ENCODE measurements at places on chromosomes 2 and 18.

DNA sequence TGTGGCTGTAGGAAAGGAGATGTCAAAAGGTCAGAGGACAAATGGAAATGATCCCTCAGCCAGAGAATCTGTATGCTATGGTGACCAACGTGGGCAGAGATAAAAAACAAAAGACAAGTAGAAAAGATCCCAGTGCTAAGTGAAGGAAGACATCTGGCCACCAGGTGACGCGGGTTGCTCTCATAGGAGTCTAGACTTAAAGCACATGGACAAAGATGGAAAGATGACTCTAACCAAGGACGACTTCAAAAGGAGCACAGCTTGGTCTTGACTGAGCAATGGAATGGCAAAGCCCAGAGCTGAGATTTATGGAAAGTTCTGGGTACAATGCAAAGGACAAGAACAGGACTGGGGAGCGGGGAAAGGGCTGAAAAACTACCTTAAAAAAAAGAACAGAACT lies 96.8 kb downstream of the CLIP4 start:
- no peak for DNase-seq

- DNase-seq = no peak
Observed at GRCh38 chr2:72923833-72924352, 6.6 kb downstream of the EMX1 start.

DNA sequence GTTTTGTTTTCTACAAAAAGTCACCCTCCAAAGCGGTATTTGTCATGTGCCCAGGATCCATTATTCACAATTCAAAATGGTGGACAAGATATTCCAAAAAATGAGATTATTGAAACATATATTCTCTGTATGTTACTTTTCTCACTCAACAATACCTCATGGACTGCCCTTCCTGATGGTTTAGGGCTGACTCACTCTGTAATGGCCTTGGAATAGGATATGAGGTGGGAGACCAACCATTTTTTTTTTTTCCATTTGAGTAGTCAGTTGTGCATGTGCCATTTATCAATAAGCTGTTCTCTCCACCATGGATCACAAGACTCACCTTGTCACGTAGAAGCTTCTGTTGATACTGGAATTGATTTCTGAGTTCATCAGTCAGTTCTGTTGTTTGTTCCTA lies 64.5 kb downstream of the LYPD6 start:
- no peak for DNase-seq

GRCh38 chr2:157193461-157193860 lies 64.0 kb upstream of the GALNT5 start:
- no peak for DNase-seq

DNA sequence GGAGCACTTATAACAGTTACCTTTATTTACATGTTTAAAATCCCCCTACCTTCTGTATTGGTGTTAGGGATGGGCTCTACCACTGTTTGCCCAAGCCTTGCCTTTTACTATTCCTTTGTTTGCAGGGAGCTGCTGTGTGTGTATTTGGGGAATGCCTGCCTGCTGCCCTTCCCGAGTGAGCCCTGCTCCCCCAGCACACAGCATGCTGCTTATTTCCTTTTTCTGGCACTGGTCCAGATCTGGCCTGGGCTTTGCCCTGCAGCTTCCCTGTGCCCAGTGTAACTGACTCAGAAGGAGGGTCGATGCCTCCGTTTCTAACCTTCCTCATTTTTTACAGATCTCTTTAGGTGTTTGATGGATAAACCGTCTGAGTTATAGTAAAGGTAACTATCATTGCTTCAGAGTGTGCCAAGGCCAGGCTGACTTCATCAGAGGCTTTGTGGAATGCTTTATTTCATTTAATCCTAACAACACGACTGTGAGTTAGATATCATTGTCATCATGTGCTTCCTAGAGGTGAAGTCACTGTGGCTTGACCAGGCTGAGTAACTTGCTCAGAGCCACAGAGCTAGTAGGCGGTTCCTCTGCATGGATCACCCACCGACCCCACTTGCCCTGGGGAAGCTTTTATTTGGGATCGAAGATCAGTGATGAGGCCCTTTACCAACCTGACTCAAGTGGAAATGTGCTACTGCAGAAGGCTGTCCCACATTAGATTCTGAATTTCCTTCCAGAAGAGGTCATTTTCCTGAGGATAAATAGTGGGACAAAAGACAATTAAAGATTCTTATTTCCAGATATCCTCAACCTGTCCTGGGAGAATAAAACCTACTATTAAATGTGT lies 238.8 kb downstream of the ZNF407 start:
- no peak for DNase-seq

- no peak for DNase-seq
Observed at GRCh38 chr2:235945608-235946140, 222.5 kb downstream of the GBX2 start.

DNA sequence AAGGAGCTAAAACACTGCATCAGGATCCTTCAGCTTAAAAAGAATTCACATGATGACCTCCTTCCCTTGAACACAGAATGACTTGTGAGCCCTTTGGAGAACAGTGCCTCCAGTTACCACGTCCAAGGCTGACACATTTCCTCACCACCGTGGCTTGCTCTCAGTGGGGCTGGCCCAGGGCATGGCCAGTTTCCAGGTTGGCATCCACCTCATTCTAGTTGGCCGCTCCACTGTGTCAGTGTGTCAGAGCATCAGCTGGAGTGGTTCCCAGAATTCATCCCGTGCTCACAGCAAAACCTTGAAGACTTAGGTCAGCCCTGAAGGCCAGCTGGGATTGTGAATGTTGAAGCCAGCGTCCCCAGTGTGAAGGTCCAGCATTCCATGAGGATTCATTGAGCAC lies 158.5 kb downstream of the INSIG2 start:
- DNase-seq = peak; percentile 89

- no peak for DNase-seq
Observed at GRCh38 chr2:26169681-26170414, 3.0 kb upstream of the GAREM2 start.

DNA sequence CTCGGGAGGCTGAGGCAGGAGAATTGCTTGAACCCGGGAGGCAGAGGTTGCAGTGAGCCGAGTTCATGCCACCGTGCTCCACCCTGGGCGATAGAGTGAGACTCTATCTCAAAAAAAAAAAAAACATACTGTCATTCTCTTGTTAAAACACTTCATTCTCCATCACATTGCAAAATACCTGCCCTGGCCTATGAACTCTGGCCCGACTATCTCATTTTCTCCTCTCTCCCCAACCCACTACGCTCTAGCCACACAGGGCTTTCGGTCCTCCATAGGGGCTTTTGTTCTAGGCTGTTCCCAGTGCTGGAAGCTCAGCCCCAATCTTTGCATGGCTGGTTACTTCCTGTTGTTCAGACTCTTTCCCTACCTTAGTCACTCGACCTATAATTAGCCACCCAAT lies 10.3 kb downstream of the CEP76 start:
- DNase-seq = no peak

GRCh38 chr18:47191961-47192360 lies 15.8 kb upstream of the IER3IP1 start:
- no peak for DNase-seq

- no peak for DNase-seq
Observed at GRCh38 chr2:128781585-128782385, 463.1 kb upstream of the HS6ST1 start.

DNA sequence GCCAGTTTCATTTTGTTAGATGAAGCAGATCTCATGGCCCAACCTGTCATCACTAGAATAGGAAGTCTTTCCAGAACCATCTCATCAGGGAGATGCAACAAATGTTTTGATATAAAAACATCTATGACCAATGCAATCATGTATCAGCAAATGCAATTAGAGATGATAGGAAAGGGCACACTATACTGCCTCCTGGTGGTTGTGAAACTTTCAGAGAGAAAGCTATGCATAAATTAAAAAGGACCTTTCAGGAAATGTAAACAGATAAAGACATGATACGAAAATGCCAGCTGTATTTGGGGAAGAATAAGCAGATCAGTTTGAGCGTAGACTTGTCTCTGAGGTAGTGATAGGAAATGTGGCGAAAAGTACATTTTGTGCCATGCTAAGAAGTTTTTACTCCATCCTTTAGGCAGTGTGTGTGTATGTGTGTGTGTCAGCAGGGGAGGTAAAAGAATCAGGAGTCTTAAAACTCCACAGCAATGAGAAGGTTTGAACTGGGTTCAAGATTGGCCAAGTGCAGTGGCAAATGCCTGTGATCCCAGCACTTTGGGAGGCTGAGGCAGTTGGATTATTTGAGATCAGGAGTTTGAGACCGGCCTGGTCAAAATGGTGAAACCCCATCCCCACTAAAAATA lies 479.3 kb downstream of the CPS1 start:
- DNase-seq = no peak

DNA sequence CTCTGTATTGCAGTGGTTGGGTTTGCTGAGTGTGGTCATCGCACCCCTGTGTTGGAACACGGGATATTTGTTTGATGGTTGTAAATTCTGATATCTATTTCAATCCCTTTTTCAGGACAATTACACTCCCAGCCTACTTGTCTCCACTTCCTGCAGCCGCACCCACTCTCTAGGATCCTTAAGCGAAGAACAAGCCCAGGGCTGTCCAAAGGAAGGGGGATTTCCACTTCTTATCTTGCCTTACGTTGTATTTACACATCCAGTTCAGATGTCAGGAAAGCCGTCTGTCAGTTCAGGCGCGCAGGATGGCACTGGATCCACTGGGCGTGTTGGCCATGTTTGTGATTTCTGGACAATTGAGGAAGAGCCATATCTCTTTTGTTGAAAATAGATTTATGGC lies 834.5 kb upstream of the SALL3 start:
- no peak for DNase-seq

DNA sequence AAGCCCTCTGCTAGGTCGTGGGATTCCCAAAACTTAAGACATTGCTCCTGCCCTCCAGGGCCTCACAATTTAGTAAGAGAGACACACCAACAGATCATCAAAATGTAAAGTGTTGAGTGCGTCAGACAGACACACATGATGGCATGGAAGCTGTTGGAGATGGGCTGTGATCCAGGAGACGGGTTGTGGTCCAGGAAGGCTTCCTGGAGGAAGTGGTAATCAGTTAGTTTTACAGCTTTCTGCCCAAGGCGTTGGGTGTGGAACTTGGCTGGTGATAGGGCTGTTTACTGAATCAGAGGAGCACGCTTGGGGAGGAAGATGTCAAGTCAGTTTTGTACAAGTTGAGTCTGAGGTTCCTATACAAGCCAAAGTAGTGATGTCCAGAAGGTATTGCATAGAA lies 24.0 kb upstream of the GLI2 start:
- DNase-seq = no peak

DNA sequence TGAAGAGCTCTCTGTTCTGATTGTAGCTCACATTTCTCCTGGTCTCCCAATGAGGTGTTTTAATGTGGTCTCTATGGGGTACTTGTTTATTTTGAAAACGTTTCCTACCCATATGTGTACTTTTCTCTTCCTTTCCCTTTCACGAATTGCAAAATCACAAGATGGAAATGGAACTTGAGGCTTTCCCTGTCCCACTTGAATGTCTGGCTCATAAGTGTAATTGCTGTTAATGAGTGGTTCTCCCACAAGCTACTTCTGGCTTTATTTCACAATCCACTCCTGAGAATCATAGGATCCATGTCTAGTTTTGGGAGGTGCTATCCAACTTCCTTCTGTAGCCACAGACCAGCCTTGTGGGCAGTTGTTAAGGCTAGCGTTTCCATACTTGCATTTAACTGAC lies 81.1 kb upstream of the CAVIN2 start:
- DNase-seq = peak; percentile 37

DNA sequence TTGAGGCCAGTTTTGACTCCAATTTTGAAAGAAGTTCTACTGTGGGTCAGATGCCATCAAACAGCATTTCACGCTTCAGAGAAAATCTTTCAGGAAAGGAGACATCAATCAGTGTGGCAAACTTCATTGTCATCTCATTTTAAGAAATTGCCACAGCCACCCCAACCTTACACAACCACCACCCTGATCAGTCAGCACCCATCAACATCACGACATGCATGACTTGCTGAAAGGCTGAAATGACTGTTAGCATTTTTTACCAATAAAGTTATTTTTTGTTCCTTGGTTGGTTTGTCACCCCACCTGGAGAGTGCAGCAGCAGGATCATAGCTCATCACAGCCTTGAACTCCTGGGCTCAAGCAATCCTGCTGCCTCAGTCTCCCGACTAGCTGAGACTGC lies 10.4 kb downstream of the DNAJC10 start:
- DNase-seq = no peak

- no peak for DNase-seq
Observed at GRCh38 chr2:3670941-3671340, 12.9 kb downstream of the ALLC start.

DNA sequence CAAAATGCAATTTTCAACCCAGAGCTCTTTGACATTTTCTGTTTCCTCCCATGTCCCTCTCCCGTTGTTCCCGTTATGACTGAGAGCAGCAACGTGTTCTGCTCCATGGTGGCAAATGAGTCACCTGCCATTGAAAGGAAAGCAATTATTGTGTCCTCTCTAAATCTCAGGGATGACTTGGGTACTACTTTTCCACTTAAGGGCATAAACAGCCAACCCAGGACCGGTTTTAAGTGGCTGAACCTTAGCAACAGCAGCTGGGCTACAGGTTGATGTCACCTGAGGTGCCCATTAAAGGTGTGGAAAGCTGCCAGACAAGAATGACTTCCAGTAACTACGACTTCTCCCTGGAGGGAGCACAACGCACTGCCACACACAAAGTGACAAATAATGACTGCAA lies 236.8 kb downstream of the NCKAP5 start:
- no peak for DNase-seq

- DNase-seq = no peak
Observed at GRCh38 chr2:237033536-237034060, 52.1 kb upstream of the COPS8 start.

GRCh38 chr2:43194121-43194869 lies 32.1 kb downstream of the ZFP36L2 start:
- no peak for DNase-seq

- DNase-seq = no peak
Observed at GRCh38 chr2:215949991-215950404, 63.4 kb downstream of the MREG start.

GRCh38 chr2:68948710-68949109 lies 4.0 kb downstream of the GKN2 start:
- DNase-seq = no peak

DNA sequence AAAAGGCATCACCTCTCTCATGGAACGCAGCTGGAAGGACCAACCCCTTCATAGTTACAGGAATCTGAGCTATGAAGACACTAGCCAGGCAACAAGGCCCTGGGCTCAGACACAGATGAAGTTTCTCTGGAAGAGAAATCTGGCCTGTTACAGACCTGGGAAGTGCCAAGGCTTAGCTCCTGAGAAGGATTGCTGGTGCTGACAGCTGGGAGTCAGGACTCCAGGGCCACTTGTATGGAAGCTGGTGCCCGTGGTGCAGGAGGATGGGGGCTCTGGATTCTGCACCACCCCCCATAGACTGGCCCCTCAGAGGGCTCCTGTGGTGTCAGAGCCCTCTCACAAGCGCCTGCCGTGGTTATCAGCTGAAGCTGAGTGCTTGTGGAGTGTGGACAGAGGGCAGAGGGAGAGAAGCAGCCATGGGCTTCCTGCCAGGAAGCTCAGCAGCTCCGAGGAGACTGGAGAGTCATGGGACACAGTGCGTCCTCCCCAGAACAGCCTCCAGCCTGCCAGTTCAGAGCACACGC lies 87.3 kb upstream of the LCLAT1 start:
- no peak for DNase-seq

DNA sequence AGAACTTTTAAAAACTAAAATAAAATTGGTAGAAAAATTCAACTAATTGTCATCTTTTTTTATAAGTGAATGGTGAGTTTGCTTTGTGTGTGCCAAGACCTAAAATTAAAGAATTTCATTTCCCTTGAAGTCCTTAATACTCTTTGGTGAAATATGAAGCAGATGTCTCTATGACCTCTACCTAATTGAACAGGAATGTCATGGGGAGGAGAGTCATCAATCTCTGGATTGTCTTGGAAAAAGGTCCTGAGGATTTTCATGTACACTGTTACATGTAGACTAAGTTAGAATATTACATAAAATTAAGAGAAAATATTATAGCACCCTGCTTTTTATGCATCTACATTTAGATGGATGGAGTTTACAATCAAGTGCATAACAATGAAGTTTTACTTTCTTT lies 177.9 kb upstream of the LRP1B start:
- DNase-seq = no peak

Data from GM04503 (cell line).